ENCODE measurements at places on chromosomes 4 and X.

- no peaks in the 10 kb centered on the region for H3K27me3 ChIP-seq
- DNase-seq: no peak
- H3K27ac ChIP-seq: no peak overlapping the region
- no peak overlapping the region for H3K4me3 ChIP-seq
- no peaks in the 10 kb centered on the region for H3K4me1 ChIP-seq
- H3K36me3 ChIP-seq: no peaks in the 10 kb centered on the region
Observed at GRCh38 chr4:40480291-40480690, 145.2 kb downstream of the CHRNA9 start.

- DNase-seq: no peak
- no peak overlapping the region for H3K4me3 ChIP-seq
- no peaks in the 10 kb centered on the region for H3K27me3 ChIP-seq
- no peaks in the 10 kb centered on the region for H3K36me3 ChIP-seq
- H3K4me1 ChIP-seq: no peaks in the 10 kb centered on the region
Observed at GRCh38 chr4:141022111-141022695, 111.1 kb downstream of the RNF150 start.

- no peaks in the 10 kb centered on the region for H3K36me3 ChIP-seq
- H3K4me1 ChIP-seq: peaks cover 26% of the 10 kb centered on the region
- peak overlapping the region; percentile 64 for H3K4me3 ChIP-seq
- no peak overlapping the region for H3K27ac ChIP-seq
- peaks cover 20% of the 10 kb centered on the region for H3K27me3 ChIP-seq
Observed at GRCh38 chr4:24472161-24472510, 112.2 kb downstream of the DHX15 start.

DNA sequence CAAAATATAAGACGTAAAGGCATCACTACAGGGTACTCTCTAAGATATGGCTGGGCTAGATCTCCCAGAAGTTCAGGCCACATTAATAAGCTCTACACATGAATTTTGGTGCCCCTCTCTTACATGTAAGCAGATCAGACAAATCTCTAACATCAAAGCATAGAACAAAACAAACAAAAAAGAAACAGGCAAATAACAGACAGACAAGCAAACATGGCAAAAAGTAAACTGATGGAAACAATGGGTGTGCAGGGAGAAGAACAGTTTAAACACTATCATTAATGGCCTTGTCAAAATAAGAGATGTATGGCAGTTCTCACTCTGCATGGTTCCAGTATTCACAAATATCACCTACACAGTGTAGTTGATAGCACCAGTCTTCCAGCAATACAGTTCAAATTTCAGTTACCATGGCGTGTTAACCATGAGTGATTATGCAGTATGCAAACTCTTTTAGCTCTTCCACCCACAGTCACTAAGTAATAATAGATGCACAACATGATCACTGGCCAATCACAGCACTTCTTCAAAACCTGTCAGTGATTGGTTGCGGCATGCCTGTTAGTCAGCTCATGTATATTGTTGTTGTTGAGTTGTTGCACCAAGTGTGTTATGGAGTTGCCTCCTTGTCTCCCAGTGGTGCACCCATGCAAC, 110.7 kb upstream of the TLR3 start:
- H3K36me3 ChIP-seq: no peaks in the 10 kb centered on the region
- H3K27me3 ChIP-seq: no peaks in the 10 kb centered on the region
- H3K27ac ChIP-seq: no peak overlapping the region
- no peaks in the 10 kb centered on the region for H3K4me1 ChIP-seq
- H3K4me3 ChIP-seq: no peak overlapping the region
- no peak for DNase-seq

- no peaks in the 10 kb centered on the region for H3K27me3 ChIP-seq
- no peak for DNase-seq
- no peaks in the 10 kb centered on the region for H3K36me3 ChIP-seq
Observed at GRCh38 chr4:30870513-30870912, 150.3 kb downstream of the PCDH7 start.

GRCh38 chr4:186628058-186628711, 72.8 kb upstream of the MTNR1A start:
- no peaks in the 10 kb centered on the region for H3K4me1 ChIP-seq
- no peaks in the 10 kb centered on the region for H3K36me3 ChIP-seq
- H3K27ac ChIP-seq: no peak overlapping the region
- H3K27me3 ChIP-seq: no peaks in the 10 kb centered on the region
- H3K4me3 ChIP-seq: no peak overlapping the region
- no peak for DNase-seq

Data from effector memory CD4-positive, alpha-beta T cell (primary cell).